Spleen (tissue), 13 donors: ENCODE measurements at places on chromosomes 2 and 18. TPM values are rescaled to one million over a fixed set of nuclear protein-coding genes. Genes with fewer than 3 reads are reported as not detected.
A peak's percentile ranks its signal among the peaks of the same experiment; 100 is the strongest.

- no peak overlapping the region for H3K27ac ChIP-seq
- no peak for DNase-seq
- no peak overlapping the region for H3K4me3 ChIP-seq
- H3K4me1 ChIP-seq: peaks cover 24% of the 10 kb centered on the region
Measured at GRCh38 chr2:171703574-171704347, 16.5 kb downstream of the DYNC1I2 start.

Gene MAPK4
- total RNA-seq: 0.23 TPM

Gene ANKRD39
- 28.7 TPM for total RNA-seq

- no peak overlapping the region for H3K27ac ChIP-seq
- no peaks in the 10 kb centered on the region for H3K27me3 ChIP-seq
- no peak for DNase-seq
- peaks cover 4% of the 10 kb centered on the region for H3K4me1 ChIP-seq
Measured at GRCh38 chr2:195612611-195613495, 44.2 kb upstream of the SLC39A10 start.

Gene CD8B
- total RNA-seq: 16.8 TPM

DNA sequence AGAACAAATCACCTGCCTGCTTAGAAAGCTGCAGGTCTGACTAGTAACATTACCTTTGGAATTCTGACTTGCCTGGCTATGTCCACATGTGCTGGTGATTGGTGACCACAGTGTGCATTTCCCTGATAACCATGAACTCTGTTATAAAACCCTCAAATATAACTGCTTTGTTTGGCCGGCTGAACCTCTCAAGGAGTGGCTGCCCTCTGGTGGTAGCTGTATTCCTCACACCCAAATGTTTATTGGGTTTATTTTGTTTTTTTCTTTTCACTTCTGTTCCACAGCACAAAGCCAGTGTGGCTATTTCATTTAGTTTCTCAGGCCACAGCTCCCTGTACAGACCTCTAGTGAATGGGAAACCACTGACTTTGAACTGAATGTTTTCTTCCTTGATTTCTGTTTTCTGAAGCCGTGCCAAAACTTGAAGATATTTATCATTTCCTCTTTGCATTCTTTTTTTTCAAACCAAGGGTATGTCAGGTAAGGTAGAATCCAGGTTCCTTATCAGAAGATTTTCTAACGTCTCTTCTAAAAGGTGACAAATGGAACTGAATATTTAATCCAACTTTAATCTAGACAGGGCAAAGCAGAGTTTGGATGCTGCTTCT lies 549.0 kb upstream of the VRK2 start:
- no peak for DNase-seq
- H3K4me1 ChIP-seq: no peaks in the 10 kb centered on the region
- no peak overlapping the region for H3K4me3 ChIP-seq
- H3K36me3 ChIP-seq: no peaks in the 10 kb centered on the region
- H3K27me3 ChIP-seq: no peaks in the 10 kb centered on the region
- H3K27ac ChIP-seq: no peak overlapping the region

DNA sequence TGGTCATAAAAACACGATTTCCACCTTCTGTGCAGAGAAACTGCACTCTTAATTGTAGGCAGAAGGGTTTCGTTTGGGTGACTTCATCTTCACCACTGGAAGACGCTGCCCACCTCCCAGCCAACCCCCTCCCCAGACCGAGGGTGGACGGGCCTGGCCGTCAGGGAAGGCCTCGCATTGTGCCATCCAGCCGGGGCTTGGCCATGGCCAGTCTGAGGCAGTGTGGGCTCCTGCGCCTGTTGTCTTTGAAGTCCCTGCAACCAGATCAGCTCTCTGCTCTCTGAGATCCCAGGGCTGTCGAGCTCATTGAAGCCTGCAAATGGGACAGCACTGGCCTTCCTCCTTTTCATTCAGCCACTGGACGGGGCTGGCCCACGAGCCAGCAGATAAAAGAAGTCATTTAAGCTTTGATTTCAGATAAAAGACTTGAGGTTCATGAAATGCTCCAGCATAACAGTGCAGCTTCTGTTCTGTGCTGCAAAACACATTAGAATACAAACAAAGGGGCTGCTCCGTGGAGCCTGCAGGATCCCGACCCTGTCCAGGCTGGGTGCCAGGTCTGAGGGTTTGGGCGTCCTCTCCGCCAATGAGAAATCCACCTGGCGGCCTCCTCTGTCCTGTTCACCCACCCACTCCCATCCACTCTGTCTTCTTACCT lies 253.5 kb downstream of the LDLRAD4 start:
- DNase-seq: peak; percentile 74
- no peak overlapping the region for H3K4me3 ChIP-seq
- peak overlapping the region; percentile 68 for H3K27ac ChIP-seq
- H3K36me3 ChIP-seq: no peaks in the 10 kb centered on the region
- no peaks in the 10 kb centered on the region for H3K4me1 ChIP-seq
- H3K27me3 ChIP-seq: no peaks in the 10 kb centered on the region

DNA sequence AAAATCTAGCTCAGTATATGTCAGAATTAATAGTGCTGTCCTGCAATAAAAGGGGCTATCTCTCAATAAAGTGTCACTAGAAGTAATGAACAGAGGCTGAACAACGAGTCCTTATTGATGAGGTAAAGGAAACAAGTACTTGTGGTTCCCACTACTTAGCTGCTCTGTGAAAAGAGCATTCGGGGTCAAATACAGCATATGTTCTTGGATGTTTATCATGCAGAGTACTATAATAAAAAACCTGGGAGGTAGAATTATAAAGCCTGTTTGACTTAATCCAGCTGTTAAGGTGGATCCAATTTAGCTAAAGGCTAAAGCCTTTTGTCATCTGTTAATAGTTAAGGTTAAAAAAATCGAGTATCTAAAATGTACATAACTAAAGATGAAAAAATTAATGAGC lies 32.4 kb downstream of the SLC35F5 start:
- no peak for DNase-seq
- no peaks in the 10 kb centered on the region for H3K27me3 ChIP-seq
- no peak overlapping the region for H3K27ac ChIP-seq
- H3K36me3 ChIP-seq: peaks cover 78% of the 10 kb centered on the region
- H3K4me3 ChIP-seq: no peak overlapping the region

- H3K27me3 ChIP-seq: no peaks in the 10 kb centered on the region
- peaks cover 35% of the 10 kb centered on the region for H3K4me1 ChIP-seq
- no peak for DNase-seq
- H3K4me3 ChIP-seq: no peak overlapping the region
- peak overlapping the region; percentile 51 for H3K27ac ChIP-seq
Measured at GRCh38 chr18:58223717-58224424, 179.8 kb downstream of the NEDD4L start.

- no peak for DNase-seq
- H3K36me3 ChIP-seq: no peaks in the 10 kb centered on the region
Measured at GRCh38 chr18:9683418-9684396, 24.4 kb upstream of the RAB31 start.

GRCh38 chr2:109080757-109081156 lies 48.2 kb upstream of the SH3RF3 start:
- H3K4me3 ChIP-seq: no peak overlapping the region
- H3K27ac ChIP-seq: no peak overlapping the region
- H3K36me3 ChIP-seq: no peaks in the 10 kb centered on the region

GRCh38 chr2:66073172-66073571 lies 361.8 kb upstream of the MEIS1 start:
- DNase-seq: no peak
- H3K27me3 ChIP-seq: no peaks in the 10 kb centered on the region
- H3K36me3 ChIP-seq: no peaks in the 10 kb centered on the region
- H3K27ac ChIP-seq: no peak overlapping the region

DNA sequence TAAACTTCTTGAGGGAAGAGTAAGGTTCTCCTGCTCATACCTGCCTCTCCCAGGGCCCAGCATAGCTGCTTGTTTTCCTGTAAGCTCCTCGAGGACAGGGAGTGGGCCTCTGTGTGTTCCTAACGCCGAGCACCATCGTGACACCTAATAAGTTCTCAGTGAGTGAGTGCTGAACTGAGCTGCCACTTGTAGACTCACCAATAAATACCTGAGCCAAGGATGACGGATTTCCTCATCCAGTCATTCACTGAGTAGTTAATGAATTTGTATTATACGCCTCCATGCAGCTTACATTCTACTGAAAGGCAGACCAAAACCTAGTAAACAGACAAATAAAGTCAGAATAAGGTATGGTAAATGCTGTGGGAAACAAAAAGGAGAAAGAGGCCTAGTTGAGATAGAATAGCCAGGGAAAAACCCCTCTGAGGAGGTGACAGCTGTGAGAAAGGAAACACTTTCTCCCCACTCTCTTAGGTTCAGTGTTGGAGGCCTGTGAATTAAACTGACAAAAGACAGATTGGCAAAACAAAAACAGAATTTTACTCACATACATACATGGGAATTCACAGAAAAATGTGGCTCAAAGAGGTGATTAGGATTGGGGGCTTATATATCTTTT lies 138.6 kb downstream of the B3GNT2 start:
- H3K27me3 ChIP-seq: no peaks in the 10 kb centered on the region
- no peaks in the 10 kb centered on the region for H3K36me3 ChIP-seq
- no peak overlapping the region for H3K4me3 ChIP-seq
- H3K4me1 ChIP-seq: no peaks in the 10 kb centered on the region
- no peak for DNase-seq
